Stimulated activated CD8-positive, alpha-beta memory T cell treated with anti-CD3 and anti-CD28 coated beads, Interleukin-7, amount 100 ng/mL, for 1 hour (primary cell): ENCODE measurements at places on chromosomes 7 and 10.

DNA sequence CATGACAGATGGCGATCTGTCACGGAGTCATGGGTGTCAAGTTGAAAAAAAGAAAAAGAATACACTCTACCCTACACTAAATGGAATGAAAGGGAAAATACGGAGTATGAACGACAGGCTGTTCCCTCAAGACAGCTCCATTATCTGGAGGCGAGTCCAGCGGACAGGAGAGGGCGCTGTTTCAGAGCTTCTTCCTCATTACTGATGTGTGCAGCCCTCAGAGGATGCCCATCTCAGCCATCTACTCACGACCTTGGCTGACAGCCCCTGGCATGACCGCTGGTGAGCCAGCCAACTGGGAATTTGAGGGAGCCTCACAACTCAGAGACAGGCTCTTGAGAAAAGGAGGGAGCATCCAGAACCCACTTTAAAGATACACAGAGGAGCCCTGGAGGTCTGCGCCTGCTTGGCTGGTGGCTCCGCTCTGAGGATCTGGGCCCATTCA lies 49.6 kb upstream of the SMNDC1 start:
- DNase-seq: peak; percentile 39

DNA sequence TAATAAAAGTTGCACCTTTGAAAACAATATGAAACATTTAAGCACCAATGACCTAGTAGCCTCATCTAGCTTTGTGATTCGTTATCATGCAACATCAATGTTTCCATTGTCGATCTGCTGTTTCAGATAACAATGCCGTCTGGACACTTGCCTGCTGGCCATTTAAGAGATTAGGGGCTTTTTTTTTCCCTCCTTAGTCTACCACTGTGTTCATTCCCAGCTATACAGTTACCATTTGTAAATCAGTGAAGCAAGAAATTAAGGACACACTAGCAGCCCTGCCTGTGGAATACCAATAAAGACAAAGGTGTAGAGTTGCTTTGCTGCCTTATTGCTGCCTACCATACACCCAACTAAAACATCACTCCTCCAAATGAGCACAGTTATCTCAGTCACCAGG lies 37.6 kb upstream of the MYO3A start:
- no peak for DNase-seq

GRCh38 chr7:116663744-116664143 lies 8.3 kb upstream of the MET start:
- no peak for DNase-seq

DNA sequence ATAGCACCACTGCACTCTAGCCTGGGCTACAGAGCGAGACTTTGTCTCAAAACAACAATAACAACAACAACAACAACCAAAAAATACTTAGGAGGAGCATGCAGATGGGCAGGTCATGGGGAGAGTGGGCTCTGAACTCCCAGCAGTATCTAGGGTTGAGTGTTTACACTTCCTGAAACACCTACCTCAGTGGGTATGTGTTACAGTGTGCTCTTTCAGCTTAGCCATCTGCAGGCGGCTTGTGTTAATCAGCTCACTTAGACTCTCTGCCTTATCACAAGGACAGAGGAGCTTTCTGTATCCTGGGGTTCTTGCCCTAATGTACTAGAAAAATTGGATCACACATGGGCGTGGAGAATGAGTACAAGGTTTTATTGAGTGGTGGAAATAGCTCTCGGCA lies 340.2 kb downstream of the KIF20B start:
- DNase-seq: no peak

DNA sequence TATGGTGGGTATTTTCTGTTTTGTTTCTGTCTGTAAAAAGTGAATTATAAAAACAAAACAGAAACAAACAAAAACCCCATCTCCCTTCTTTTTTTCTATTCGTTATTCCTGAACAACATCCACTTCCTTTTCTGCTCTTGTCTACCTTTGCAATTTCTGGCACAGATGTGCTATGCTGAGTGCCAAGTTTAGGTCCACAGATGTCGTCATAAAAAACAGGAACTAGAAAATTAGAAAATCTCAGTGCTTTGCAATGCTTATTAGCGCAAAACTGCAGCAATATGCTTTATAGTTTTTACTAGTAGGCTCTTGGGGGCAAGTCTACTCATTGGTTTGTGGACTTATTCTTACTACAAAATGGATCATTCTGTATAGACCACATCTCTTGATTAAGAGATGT lies 94.2 kb upstream of the PRKCQ start:
- no peak for DNase-seq

- DNase-seq: no peak
Observed at GRCh38 chr7:129055861-129056464, 1.1 kb upstream of the TNPO3 start.

DNA sequence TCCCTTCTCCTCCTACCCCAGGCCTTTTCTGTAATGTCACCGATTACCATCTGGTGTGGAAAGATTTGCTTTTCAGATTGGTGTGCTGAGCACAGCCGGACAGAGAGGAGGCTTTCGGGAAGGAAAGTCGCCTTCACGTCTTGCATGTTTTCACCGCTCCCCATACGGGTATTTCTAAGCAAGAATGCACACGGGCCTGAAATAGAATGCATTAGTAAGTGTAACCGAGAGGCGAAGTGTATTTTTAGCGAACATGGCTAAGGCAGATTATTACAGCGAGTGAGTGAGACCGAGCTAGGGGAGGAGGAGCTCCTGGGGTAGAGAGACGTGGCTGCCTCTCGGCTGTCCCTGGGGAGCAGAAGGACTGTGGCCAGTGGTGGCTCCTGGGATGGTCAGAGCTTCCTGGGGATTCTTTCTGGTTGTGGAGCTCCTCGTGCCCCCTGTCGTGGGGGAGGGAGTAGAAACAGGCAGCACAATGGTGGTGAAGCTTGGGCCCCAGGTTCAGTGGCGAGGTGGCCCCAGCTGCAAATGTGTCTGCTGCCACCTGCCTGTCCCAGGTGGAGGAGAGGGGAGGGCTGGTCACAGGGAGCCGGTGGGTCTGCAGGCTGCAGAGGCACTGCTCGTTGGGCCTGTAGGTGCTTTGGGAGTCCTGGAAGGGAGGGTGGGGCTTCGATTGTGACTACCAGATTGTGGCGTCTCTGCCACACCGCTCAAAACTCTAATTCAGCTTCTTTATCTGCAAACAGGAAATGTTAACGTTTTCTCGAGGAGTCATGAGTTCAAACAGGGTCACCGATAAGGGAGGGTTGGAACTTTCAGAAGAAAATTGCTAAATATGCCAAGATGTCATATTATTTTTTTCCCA lies 135.8 kb downstream of the CAMK1D start:
- no peak for DNase-seq

- no peak for DNase-seq
Observed at GRCh38 chr10:69056129-69056528, 31.8 kb upstream of the SRGN start.

GRCh38 chr7:4399121-4399520 lies 283.0 kb upstream of the FOXK1 start:
- DNase-seq: no peak

DNA sequence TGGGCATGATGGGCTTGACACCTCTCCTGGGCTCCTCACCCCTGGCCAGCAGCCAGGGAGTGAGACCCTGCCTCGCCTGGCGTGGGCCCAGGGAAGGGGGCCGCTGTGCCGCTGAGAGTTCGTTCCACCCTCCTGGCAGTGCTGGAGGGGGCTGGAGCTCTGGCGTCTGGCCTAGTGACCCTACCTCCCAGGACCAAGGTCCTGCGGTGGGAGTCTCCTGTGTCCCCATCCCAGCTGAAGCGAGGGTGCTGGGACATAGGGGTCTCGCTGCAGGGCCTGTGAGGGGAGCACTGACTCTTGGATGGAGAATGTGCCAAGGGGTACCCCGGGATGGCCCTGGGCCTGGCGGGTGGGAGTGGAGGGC lies 1.2 kb downstream of the GTF2IRD1 start:
- DNase-seq: no peak

GRCh38 chr10:11177926-11178471 lies 160.3 kb downstream of the CELF2 start:
- no peak for DNase-seq

DNA sequence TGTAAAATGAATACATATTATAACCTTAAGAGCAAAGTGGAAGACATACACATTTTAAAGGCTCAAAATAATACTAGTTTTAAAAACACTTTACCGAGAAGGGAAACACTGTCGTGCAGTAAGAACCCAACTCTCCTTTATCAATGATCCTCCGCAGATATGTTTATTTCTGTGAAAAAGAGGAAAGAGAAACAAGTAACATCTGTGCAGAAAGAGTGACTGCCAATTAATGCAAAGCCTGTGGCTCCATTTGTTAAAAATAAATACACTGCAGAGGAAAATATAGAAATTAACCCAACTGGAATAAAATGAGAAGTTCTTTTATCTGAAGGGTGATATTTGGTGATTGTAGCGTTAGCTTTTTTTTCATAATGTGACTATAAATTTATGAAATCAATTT lies 62.7 kb downstream of the HGF start:
- no peak for DNase-seq

GRCh38 chr10:94402843-94403379 lies 570 bp downstream of the TBC1D12 start:
- no peak for DNase-seq

- no peak for DNase-seq
Observed at GRCh38 chr10:93039721-93040120, 20.9 kb upstream of the CYP26C1 start.

- no peak for DNase-seq
Observed at GRCh38 chr7:90892213-90892612, 296.1 kb downstream of the CDK14 start.

DNA sequence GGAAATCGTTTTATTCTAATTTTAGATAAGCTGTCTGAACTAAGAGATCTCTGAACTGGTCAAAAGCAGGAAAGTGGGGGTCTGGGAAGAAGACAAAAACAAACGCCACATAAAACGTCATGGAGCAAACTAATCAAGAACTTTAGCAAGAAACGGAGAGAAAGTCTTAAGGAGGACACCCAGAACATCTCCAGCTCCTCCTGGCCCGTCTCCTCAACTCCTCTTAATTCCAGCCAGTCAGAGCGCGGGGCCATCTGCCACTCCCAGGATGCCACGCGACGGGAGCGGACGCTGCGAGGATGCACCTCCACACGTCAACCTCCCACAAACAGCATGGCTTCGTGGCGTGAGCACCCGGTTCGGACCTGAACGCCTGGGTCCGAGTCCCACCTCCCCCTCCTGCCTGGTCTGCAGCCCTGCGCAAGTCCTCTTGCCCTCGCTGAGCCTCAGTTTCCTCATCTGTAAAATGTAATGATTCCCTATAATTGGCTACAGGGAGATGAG lies 598 bp downstream of the MMS19 start:
- peak; percentile 20 for DNase-seq

- no peak for DNase-seq
Observed at GRCh38 chr7:155831807-155832524, 19.7 kb upstream of the SHH start.

GRCh38 chr7:27201580-27202017 lies 1.7 kb upstream of the HOXA13 start:
- no peak for DNase-seq

DNA sequence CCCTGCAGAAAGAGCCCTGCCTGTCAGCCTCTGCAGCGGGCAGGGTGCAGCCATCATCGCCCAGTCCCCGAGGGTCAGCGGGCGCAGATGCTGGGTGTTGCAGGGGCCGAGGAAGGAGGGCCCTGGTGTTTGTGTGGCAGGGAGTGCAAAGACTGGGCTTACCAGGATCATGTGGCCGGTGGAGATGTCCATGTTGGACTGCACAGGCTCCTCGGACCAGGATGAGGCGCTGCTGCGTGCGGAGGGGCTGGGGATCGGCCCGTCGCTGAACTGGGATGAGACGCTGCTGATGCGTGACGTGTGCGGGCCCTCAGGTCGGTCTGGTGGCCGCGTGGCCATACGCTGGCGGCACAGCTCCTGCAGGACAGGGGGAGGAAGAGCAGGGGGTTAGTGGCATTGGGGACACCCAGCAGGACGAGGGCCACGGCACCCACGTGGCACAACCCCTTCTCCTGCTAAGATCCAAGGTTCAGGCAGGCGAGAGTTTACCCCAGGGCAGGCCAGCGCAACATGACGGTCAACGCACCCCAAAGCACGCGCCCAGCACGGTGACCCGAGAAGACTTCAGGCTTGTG lies 319.5 kb downstream of the DNAJB6 start:
- DNase-seq: no peak

- DNase-seq: no peak
Observed at GRCh38 chr7:116097365-116098009, 66.9 kb upstream of the TFEC start.

- DNase-seq: no peak
Observed at GRCh38 chr7:97801108-97801507, 69.2 kb downstream of the TAC1 start.

DNA sequence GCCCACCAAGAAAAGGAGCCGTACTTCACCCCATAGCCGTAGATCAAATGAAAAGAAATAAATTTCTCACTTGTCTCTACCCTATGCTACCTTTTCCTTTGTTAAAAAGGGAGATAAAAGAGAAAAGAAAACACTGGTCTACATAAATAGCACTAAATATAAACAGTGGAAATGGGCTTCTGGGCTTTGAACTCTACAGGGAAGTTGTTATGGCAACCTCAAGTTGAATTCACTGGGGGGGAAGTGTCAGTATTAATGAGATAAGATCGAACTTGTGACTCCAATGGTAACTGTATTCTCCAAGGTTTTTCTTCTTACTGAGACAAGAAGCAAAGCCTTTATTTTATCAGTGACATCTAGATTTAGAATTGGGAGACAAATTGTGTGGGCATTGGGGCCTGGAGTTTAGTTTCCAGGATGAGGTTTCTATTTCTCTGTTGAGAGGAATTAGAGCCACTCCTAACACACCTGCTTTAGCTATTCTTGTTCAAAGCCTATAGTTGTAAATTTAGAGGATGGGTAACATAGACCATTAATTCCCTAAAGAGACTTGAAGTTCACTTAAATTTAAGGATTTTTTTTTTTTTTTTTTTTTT lies 604.3 kb upstream of the GALNT17 start:
- DNase-seq: no peak

DNA sequence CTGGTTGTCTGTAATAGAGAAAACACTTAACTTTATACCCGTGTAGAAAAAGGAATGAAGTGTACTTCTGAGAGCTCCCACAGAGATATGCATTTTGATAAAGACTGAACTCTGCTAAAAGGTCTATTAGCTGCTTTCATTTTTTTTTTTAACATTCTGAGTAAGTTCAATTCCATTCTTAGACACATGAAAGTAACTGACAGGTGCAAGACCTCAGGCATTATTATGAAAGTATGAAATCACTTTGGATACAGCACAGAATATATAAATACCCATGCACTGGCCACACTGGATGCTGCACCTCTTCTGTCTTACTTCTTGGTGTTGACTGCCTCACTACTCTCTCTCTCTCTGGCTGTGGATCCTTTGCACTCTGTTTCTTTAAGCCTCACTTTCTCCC lies 46.2 kb downstream of the VWDE start:
- no peak for DNase-seq

GRCh38 chr10:102745157-102745556 lies 1.4 kb downstream of the WBP1L start:
- no peak for DNase-seq
